ENCODE measurements at places on chromosomes 12 and 14.

GRCh38 chr14:104386151-104386841 lies 193.3 kb upstream of the C14orf180 start:
- DNase-seq = peak; percentile 30

DNA sequence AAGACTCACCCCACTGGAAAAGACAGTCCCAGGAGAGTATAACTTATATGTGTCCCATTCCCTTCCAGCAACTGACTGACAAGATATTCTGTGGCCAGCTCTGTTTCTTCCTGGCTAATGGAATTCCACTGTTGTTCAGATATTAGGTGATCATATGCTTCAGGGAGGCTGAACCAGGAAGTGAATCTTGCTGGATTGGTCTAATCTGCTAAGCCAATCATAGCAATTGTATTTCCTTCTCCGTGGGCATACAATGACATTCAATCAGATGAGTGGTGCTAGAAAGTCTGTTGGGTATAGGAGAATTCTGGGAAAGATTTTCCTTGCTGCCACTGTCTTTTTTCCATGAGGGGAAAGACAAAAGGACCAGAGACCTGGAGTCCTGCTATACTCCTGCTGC lies 12.1 kb downstream of the PYGL start:
- no peak for DNase-seq

DNA sequence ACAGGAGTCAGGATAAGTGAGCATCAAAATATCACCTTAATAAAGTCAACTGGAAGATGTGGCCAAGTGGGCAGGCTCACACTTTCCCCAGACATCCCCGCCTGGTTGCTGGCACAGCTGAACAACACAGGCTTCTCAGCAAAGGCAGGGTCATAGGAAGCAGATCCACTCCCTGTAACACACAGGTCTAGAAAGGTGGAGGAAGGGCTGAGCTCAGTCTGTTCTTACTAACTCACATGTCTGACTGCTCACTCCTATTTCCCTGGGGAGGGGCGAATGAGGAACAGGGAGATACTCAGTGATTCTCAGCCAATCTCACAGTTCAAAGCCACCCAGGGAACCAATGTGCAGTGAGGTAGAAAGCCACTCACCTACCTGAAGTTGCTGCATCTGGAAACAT lies 45.0 kb upstream of the AMN1 start:
- no peak for DNase-seq

GRCh38 chr12:46952880-46953483 lies 126.4 kb upstream of the PCED1B start:
- DNase-seq = no peak
